NCI-H1092 (cell line): ENCODE measurements at places on chromosomes 7 and 10.

GRCh38 chr10:90162271-90162853 lies 461.0 kb downstream of the KIF20B start:
- no peak for DNase-seq

DNA sequence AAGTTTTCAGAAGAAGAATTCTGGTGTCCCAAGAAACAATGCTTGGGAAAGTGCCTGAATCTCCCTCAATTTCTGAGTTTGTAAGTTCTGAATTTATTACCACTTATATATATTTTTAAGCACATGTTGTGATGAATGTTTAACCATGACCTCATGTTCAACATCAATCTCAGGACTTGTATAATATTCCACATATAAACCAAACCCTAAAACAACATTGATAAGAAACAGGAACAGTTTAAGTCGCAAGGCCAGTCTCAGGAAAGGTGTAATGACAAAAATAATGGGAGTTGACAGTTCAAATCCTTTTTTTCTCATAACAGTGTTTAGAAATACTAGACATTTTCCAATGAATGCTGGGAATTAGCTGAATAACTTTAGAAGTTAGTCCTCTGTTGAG lies 22.8 kb downstream of the NRP1 start:
- no peak for DNase-seq

- no peak for DNase-seq
These were observed 66.0 kb upstream of the HDAC9 start for GRCh38 chr7:18429547-18429946.

DNA sequence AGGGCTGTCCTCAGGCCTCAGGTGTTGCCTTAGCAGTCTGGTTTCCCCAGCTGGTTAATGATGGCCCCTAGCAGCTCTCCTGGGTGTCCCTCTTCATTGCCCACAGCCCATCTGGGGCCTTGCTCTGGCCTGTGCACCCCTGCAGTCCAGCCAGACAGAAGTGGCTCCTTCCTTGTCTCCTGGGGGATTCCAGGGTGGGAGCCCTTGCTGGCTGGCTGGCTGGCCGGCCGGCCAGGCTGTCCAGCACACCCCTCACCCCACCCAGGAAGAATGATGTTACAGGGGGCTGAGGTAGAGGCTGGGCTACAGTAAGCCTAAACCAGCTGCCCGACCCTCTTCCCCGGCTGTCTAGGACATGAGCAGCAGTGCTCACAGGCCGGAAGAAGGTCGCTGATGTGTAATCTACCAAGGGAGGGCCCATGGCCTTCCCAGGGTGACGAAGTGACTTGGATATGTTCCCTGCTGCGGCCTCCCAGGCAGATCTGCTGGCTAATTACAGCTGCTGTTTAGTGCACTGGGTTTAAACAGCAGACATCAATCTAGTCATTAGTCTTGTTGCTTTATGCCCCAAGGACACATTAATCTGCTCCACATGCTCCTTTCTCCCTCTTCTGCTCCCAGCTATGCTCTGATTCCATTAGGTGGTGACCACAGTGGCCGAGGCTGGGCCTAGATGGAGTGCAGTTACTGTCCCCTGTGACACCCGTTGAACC lies 53.8 kb upstream of the LRRC4 start:
- no peak for DNase-seq

GRCh38 chr7:7425321-7425720 lies 110.4 kb downstream of the COL28A1 start:
- DNase-seq = no peak

- no peak for DNase-seq
These were observed 44.0 kb downstream of the OAT start for GRCh38 chr10:124374535-124375352.

DNA sequence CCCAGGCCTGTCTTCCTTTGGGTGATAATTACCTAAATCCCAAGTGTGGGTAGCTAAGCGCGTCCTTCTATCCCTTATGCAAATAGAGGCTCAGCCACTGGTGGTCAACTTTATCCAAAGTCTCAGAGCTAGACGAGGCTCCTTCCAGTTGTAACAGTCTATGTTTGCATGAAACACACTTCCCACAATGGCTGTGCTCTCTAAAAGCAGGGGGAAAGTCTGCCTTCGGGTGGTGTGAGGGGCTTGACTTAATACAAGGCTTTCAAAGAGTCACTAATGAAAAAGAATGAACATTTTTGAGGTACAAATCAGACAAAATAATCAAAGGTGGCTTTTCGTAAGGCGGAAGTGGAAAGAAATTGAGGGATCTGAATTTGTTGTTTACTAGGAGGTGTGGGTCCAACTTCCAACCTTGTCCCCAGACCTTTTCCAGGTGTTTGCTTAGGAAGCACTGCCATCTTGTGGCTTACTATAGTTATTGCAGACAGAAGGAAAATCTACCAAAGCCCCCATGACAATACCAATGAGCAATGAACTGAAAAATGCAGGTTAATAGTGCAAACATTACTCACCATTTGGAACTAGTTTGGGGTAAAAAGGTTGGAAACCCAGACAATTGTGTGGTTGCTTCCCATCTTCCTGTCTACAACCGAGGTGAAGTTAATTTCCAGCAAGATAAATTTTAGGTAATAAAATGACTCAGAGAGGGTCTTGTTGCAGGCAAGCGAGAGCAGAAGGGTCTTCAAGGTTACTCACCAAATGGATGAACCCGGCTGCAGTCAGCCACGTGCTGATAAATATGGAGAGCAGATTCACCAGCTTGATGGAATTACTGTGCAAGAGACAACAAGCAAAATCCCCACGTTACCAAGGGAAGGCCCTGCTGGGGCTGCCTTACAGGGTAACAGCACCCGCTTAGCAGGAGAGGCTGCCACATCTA lies 525.7 kb downstream of the KCNMA1 start:
- DNase-seq = no peak

DNA sequence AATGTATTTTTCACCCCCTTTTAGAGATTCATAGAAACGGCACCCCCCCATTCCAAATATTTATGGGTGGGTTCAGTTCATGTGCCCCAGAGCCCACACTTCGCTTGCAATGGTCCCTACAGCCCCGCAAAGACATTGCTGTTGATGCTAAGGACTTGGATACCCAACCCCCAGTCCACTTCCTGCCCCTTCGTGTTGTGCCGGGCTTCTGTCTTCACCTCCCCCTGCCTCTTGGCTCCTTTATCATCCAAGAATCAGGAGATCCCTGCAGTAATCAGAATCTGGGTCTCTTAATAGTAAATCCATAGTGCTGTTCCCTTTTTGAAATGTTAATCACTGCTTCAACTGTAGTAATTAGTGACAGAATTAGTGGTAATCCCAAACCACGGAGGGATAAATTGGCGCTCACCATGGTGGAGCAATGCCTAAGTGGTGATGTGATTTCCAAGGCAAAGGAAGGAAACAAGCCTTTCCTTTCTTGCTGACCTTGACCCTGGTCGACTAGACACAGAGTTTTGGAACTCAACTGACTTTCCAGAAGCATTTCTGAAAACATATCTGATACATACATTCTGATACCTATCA lies 67.7 kb downstream of the HK1 start:
- no peak for DNase-seq
